ENCODE measurements at places on chromosomes 3 and 15. TPM values are rescaled to one million over a fixed set of nuclear protein-coding genes. Genes with fewer than 3 reads are reported as not detected.

The TLE3 gene
- 0.10 TPM for total RNA-seq

The ACKR2 gene
- total RNA-seq, result not detected

The ERICH6 gene
- not detected for total RNA-seq

The LIPH gene
- 0.52 TPM for total RNA-seq

The DUOXA1 gene
- total RNA-seq, result not detected

The GOLGA6B gene
- not detected for total RNA-seq

The LCTL gene
- total RNA-seq, result 1.8 TPM

The ACKR4 gene
- total RNA-seq, result not detected

The GOLGA6L7 gene
- not detected for total RNA-seq

The LRRC2 gene
- 0.07 TPM for total RNA-seq

The ATOSA gene
- total RNA-seq, result 9.0 TPM

The AADAC gene
- 2.3 TPM for total RNA-seq

The CNTN4 gene
- total RNA-seq, result not detected

The EEFSEC gene
- total RNA-seq, result 4.1 TPM

The GREM1 gene
- total RNA-seq, result not detected

The FES gene
- total RNA-seq, result 0.12 TPM

The TIPIN gene
- total RNA-seq, result 18.6 TPM

The COL8A1 gene
- 26.9 TPM for total RNA-seq

The CLRN1 gene
- total RNA-seq, result not detected

The EOMES gene
- total RNA-seq, result 0.09 TPM

The THBS1 gene
- total RNA-seq, result 26.4 TPM

The SKOR1 gene
- total RNA-seq, result not detected

The STRIT1 gene
- not detected for total RNA-seq

The NR2E3 gene
- total RNA-seq, result not detected

The RAB6B gene
- total RNA-seq, result 0.33 TPM

The RTP1 gene
- total RNA-seq, result not detected

The SLC12A1 gene
- total RNA-seq, result not detected

The P2RY14 gene
- 0.05 TPM for total RNA-seq

The ALG1L2 gene
- total RNA-seq, result not detected

The GPR171 gene
- not detected for total RNA-seq

The XIRP1 gene
- not detected for total RNA-seq

The CHST2 gene
- 2.7 TPM for total RNA-seq
